ENCODE measurements at places on chromosomes 1 and 21.

GRCh38 chr1:183630748-183631147, 4.8 kb downstream of the ARPC5 start:
- no peak for DNase-seq

DNA sequence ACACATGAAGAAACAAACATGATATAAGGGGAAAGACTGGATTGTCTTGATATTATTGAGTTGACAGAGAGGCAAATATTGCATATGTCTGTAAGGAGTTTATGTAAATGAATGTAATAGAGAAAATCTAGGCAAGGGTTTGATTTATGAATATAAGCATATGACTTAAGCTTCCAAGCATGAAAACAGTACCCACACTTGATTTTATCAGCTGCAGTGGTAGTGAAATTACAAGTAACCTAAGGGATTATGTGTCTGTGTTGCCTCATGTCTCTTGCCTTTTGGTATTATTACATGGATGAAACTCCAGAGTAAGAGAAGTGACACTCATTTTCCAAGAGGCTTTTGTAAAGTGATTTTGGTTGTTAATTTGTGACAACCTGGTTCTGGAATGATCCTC, 1678.9 kb downstream of the KCNT2 start:
- DNase-seq: no peak

GRCh38 chr1:232319518-232320210, 310.3 kb downstream of the SIPA1L2 start:
- no peak for DNase-seq

DNA sequence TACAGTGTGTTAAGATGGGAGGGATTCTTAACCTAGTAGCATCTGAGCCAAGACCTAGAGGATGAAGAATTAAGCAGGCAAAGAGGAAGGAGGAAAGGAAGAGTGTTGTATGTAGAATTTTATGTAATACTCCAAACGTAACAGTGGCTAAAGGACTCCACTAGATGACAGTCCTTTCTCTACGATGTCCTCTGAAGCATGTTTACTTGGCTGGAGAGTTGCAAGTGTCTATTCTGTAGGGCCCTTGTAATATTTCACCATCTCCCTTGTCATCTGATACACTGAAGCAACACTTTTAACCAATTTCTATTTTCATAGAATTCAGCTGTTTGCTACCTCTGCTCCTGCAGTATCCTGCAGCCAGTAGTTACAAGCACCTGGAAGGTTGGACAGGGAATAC, 2.2 kb upstream of the YBX1 start:
- DNase-seq: no peak

DNA sequence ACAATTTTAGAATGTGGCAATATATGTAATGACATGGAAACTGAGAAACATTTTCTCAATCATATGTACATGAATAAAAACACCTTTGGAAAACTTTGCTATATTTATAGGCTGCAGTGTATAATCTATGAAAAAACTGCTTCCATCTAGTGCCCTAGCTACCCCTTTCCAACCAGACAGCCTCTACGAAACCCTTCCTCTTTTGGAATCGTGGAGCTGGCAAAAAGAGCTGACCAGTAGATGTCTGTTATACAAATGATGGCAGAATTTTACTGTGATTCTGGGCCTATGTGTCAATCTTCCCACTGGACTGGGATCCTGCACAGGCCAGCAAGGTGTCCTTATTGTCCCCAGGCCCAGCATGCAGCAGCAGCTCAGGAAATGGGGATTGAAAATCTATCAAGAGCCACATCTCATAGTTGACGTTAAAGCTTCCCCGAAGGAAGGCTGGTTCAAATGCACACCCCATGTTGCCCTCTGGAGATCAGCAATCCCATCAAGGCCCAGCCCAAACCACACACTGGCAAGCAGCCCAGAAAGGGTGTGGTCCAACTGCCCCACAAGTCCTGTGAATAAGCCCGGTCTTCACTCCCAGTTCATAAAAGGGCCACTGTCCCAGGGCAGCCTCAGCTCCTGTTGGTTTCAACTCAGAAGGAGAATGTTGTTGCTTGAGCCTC, 8.8 kb upstream of the FAM20B start:
- no peak for DNase-seq

GRCh38 chr1:26358411-26359384, 4.8 kb upstream of the CRYBG2 start:
- DNase-seq: no peak

- no peak for DNase-seq
These were observed 85.4 kb upstream of the LRRC8D start for GRCh38 chr1:89735479-89735878.

DNA sequence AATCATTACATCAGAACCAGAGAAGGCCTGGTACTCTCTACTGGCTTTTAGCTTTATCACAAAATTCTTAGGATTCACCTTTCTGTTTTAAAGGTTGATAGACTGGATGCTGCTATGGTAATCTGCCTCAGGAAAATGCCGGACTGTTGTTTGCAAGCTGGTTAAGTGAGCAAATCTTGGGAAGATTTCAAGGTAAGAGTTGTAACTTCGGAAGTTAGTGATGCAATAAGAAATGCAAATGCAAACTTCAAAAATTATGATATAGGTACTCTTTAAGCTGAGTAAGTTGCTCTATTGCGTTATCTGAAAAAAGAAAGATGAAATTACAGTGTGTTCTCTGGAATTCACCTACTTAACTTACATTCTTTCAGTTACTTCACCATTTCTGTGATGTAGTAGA, 4.4 kb upstream of the SLC16A1 start:
- no peak for DNase-seq

DNA sequence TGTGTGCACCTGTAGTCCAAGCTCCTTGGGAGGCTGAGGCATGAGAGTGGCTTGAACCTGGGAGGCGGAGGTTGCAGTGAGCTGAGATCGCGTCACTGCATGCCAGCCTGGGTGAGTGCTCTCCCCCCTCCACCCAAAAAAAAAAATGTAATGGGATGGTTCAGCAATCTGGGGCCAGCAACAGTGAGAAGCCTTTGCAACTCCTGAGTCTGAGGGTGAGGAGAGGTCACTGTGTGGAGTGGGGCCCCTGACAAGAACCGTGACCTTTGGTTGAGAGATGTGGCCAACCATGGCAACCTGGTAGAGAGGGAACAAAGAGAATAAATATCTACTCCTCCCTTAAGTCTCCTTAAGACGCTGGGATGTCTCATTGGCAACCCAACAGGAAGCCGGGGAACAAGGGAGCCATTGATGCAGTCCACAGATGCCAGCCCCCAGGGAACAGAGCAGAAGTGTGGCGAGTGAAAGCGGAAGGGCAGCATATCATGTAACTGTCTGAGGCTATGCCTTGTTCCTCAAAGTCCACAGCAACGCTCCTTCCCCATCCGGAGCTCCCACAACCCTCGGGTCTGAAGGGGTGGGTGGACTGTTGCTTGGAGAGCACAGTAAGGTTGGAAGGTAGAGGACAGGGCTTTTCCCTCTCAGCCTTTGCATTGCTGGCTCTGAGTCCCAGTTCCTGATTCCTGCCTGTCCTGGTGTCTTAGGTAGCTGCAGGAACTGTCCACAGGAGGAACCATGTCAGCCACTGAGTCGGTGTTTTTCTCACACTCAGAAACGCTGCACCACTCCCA, 8.3 kb downstream of the TRNP1 start:
- DNase-seq: peak; percentile 76

GRCh38 chr1:162835157-162835899, 25.6 kb downstream of the CCDC190 start:
- DNase-seq: no peak

DNA sequence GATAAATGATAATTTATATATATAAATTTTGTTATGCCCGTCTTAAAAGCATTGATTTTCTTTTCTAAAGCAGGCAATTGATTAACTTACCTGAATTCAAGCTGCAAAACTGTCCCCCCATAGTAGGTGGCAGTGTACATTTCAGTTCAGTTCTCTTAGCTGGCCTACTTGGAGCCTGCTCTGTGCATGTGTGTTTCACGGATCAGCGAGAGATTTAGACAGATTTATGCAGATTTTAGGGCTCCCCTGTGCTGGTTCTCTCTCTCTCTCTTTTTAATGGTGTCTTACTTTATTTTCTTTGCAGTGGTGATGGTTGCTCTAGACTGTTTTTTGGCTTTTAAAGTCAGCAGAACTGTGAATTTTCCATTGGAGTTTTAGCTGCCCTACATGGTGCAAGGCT, 30.7 kb downstream of the CLIC4 start:
- DNase-seq: no peak

DNA sequence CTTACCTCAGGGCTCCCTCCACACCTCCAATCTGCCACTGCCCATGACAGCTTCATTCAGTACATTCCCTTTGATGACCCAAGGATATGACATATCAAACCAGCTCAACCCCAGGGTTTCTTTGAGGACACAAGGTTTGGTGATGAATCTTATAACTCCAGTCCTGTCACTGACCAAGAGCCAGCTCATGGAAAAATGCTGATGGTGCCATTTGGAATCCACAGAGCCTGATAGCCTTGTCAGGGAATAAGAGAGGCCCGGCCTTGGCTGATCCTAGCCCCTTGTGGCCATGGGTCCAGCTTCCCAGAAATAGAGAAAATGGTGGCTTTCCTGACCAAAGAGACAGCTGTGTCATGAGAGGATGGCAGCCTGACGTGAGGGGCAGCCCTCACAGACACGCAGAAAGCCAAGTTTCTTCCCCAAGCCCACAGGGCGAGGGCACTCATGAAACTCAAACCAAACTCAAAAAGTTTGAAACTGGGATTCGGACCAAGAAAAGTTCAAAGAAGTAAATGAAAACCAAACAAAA, 75.4 kb downstream of the SH3BGR start:
- no peak for DNase-seq

- peak; percentile 83 for DNase-seq
These were observed 11.5 kb upstream of the KCNAB2 start for GRCh38 chr1:6033986-6034749.

- no peak for DNase-seq
These were observed 606.5 kb downstream of the LMO4 start for GRCh38 chr1:87935130-87935529.

DNA sequence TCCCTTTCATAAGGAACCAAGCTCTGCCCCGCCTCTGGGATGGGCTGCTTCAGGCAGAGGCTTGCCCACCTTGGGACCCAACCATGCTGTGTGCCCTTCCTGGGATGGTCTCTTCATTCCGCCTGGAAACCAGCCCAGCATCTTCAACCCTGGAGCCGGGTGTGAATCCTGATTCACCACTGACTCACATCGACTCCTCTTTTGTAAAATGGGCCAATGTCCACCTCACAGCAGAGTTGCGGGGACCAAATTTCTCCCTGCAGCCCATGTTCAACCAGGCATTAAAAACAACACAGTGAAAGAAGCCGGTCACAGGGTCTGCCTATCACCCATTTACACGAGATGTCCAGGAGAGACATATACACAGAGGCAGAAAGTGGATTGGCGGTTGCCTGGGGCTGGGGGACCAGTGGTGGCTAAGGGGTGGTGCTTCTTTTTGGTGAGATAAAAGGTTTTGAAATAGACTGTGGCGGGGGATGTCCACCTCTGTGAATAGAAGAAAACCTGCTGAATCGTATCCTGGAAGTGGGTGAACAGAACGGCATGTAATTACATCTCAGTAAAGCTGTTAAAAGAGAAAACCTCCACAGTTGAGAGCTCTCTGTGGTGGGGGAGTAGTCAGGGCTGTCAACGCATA, 6.9 kb upstream of the GPR153 start:
- DNase-seq: no peak

DNA sequence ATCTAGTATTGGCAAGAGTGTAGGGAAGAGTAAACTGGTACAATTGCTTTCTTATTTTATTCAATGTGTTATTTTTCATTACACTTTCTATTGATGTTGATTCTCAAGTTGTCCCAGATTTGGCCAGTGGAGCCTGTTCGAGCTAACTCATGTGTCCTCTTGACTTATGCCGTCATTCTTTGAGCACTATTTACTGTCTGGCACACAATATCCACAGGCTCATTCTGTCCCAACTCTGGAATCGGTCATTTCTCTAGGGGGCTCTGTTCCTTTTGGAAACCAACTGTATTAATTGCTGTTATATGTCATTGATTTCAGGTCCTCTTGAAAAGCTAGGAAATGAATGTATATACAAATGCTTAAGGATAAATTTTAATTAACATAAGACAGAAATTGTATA, 22.4 kb upstream of the SFPQ start:
- no peak for DNase-seq

DNA sequence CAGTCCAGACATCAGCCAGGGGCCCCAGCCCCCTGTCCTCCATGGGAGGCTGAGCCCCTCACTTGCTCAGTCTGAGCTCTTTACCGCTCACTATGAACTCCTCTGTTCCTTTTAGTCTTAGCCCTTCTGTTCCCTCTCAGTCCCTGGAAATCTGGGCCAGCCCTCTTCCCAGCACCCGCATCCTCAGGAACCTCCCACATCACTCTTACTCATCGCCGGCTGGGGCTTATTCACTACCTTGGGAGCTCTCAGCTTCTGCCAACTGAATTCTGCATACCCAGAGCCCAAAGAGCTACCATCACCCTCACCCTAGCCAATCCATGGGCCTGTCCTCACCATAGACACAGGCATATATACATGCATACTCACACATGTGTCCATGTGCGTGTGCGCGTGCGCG, 11.5 kb downstream of the KNCN start:
- DNase-seq: no peak

DNA sequence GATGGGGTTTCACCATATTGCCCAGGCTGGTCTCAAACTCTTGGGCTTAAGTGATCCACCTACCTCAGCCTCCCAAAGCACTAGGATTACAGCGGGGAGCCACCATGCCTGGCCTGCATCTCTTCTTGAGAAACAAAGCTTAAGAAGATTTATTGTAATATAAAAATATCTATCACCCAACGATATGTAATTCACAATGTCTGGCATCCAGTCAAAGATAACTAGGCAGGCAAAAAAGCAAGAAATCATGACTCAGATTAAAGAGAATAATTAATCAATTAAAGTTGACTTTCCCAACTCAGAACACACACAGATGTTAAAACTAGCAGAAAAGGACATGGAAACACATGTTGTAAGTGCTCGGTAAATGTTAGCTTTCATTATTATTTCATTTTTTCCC, 26.5 kb upstream of the POU2F1 start:
- DNase-seq: no peak

GRCh38 chr1:93963585-93963984, 54.4 kb upstream of the GCLM start:
- DNase-seq: no peak

DNA sequence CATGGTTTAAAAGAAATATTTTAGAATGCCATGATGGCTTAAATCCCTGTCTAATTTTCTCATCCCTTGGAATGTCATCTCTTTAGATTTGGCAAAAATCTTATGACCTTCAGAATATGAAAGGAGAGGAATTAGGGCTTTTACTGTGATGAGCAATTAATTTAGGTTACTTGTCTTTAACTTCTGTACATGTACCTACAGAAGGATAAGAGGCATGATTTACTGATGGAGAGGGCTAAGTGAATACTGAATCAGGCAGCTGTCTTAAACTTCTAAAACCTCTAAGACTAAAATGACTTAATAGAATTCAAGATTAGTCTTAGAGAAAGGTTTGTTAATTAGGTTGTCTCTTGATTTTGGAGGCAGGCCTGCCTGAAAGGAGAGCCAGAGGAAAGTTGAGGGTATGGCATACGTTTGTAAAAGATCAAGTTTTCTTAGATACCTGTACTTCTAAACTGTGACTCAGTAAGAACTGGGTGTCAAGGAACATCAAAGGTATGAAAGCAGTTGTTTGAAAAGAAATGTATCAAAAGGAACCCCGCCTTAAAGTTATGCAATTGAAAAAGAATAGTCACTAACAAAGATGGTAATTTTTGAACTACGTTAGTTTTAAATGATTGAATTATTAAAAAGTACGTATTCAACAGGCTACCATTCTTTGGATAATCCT, 12.5 kb downstream of the MACO1 start:
- DNase-seq: no peak
